ENCODE measurements at places on chromosomes 2 and 18. TPM values are rescaled to one million over a fixed set of nuclear protein-coding genes. Genes with fewer than 3 reads are reported as not detected.

GRCh38 chr2:217398860-217399259 lies 539.0 kb upstream of the TNP1 start:
- H3K4me3 ChIP-seq: no peak overlapping the region
- H3K36me3 ChIP-seq: no peaks in the 10 kb centered on the region
- H3K27ac ChIP-seq: no peak overlapping the region
- no peaks in the 10 kb centered on the region for H3K27me3 ChIP-seq

GRCh38 chr2:128777196-128778035 lies 458.7 kb upstream of the HS6ST1 start:
- H3K36me3 ChIP-seq: no peaks in the 10 kb centered on the region
- no peaks in the 10 kb centered on the region for H3K4me1 ChIP-seq
- no peak for DNase-seq
- H3K27ac ChIP-seq: no peak overlapping the region

DNA sequence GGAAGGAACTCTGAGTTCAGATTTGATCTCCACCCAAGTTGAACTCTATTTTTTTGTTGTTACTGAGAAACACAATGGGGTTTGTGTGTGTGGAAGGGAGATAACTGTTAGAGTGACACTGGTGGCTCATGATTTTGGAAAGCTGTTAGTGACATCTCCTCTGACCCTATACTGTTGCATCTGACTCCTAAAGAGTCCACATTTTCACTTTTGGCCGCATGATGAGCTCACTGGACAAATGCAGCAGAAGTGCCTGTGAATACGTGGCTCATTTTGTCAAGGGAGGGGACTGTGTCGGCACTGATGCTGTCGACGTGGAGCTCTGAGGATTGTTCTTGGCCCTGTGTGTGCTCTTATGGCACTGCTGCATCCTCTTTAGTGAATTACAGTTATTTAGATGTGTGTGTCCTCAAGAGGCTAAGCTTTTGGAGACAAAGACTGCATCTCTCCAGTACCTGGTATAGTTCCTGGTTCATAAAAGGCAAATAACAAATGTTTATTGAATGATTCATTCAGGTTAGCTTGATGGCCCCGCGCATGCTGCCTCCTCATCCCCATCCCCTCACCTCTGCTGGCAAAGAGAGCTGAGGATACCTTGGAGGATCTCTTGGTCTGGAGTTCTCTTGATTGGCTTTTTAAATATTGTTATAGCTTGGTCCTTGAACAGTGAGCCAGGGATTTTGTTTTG lies 135.4 kb downstream of the PHLPP1 start:
- no peaks in the 10 kb centered on the region for H3K4me1 ChIP-seq
- no peak for DNase-seq
- H3K27me3 ChIP-seq: no peaks in the 10 kb centered on the region
- no peak overlapping the region for H3K4me3 ChIP-seq

DPYSL5 gene
- total RNA-seq: not detected

CD8A gene
- 2.8 TPM for total RNA-seq

GLB1L gene
- 18.1 TPM for total RNA-seq

- H3K4me3 ChIP-seq: no peak overlapping the region
- no peaks in the 10 kb centered on the region for H3K36me3 ChIP-seq
- H3K27ac ChIP-seq: no peak overlapping the region
- DNase-seq: no peak
- peaks cover 5% of the 10 kb centered on the region for H3K4me1 ChIP-seq
Measured at GRCh38 chr2:86396291-86396785, 44.8 kb upstream of the KDM3A start.

DNA sequence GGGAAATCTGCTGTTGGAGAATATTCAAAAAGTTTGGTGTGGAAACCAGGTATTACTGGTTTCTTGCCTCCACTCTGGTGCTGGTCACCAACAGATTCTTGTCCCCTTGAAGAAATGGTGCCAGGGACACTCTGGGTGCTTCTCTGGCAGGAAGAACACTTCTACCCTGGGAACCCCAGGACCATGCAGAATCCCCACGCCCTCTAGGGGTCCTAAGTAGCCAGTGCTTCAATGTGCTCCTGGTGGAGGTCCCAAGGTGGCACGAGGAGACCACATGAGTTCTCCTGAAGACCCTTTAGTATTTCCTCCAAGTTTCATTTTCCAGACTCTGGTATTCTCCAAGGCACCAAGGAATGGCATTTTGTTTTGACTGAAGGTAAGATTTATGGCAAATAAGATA lies 380.6 kb downstream of the TSN start:
- H3K27ac ChIP-seq: no peak overlapping the region
- peak; percentile 12 for DNase-seq
- H3K36me3 ChIP-seq: no peaks in the 10 kb centered on the region
- no peaks in the 10 kb centered on the region for H3K27me3 ChIP-seq
- H3K4me1 ChIP-seq: no peaks in the 10 kb centered on the region

GRCh38 chr2:207032490-207032889 lies 93.2 kb downstream of the CPO start:
- H3K27ac ChIP-seq: no peak overlapping the region
- no peaks in the 10 kb centered on the region for H3K27me3 ChIP-seq
- H3K4me3 ChIP-seq: no peak overlapping the region
- no peak for DNase-seq
- H3K36me3 ChIP-seq: no peaks in the 10 kb centered on the region

GRCh38 chr2:176035013-176035691 lies 33.1 kb upstream of the LNPK start:
- no peak overlapping the region for H3K4me3 ChIP-seq
- DNase-seq: no peak
- no peaks in the 10 kb centered on the region for H3K4me1 ChIP-seq

GRCh38 chr2:147521936-147522335 lies 322.9 kb upstream of the ACVR2A start:
- H3K27ac ChIP-seq: no peak overlapping the region
- H3K4me3 ChIP-seq: no peak overlapping the region
- peaks cover 3% of the 10 kb centered on the region for H3K4me1 ChIP-seq
- H3K36me3 ChIP-seq: no peaks in the 10 kb centered on the region

- peaks cover 2% of the 10 kb centered on the region for H3K4me1 ChIP-seq
- no peak overlapping the region for H3K27ac ChIP-seq
- peaks cover 5% of the 10 kb centered on the region for H3K36me3 ChIP-seq
Measured at GRCh38 chr2:201363857-201364560, 6.9 kb upstream of the FLACC1 start.

DNA sequence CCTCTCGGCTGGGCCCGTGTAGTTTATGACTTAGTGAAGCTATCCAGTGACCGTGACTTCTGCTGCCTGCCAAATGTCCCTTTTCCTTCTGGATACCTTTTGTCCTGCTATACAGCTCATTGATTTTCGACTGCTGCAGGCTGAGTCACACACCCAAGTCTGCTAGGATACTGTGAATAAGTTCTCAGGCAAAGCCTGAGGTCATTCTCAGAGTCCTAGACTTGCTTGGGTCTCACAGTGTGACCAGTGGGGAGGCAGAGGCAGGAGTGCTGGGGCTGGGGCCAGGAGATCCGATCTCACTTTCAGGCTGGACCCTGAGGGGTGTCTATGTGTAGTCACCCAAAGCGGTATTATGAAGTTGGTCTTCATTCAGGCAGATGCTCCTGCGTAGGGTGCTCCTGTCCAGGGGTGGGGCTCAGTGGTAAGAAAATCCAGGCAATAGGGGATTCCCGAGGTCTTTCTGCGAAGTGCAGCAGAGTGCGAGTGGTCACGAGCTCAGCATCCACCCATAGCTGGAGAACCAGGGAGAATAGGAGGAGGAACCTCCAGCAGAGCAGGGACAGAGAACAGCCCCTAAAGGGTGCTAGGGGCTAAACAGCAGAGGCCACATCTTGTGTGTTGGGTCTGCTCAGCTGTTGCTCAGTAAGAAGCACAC lies 268.6 kb upstream of the NCKAP5 start:
- no peaks in the 10 kb centered on the region for H3K27me3 ChIP-seq
- H3K36me3 ChIP-seq: no peaks in the 10 kb centered on the region
- H3K4me1 ChIP-seq: no peaks in the 10 kb centered on the region
- no peak overlapping the region for H3K4me3 ChIP-seq
- no peak overlapping the region for H3K27ac ChIP-seq

CBLN2 gene
- total RNA-seq: 1.00 TPM

- no peak overlapping the region for H3K27ac ChIP-seq
- H3K4me1 ChIP-seq: no peaks in the 10 kb centered on the region
Measured at GRCh38 chr2:21194858-21195271, 71.1 kb downstream of the TDRD15 start.

AFF3 gene
- 24.3 TPM for total RNA-seq

CAVIN2 gene
- total RNA-seq: 160 TPM

DNA sequence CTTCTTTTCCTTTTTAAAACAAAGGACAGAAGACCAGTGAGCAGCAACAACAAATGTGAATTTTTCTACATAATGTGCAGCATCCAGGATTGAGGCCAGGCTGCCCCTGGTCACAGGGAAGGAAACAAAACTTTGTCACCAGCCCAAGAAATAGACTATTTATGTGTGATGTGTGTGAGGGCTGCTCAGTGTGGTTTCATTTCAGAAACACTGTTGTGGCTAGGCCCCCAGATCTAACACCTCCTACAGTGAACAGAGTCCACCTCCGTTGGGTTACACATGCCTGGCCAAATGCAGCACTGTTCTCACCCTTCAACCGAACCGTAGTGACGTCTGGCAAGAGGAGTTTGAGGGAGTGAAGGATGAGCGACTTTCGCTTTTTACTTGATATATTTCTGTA lies 146.3 kb upstream of the RIOK3 start:
- H3K36me3 ChIP-seq: no peaks in the 10 kb centered on the region
- H3K27ac ChIP-seq: no peak overlapping the region
- H3K4me1 ChIP-seq: peaks cover under 1% of the 10 kb centered on the region
- H3K27me3 ChIP-seq: no peaks in the 10 kb centered on the region

DNA sequence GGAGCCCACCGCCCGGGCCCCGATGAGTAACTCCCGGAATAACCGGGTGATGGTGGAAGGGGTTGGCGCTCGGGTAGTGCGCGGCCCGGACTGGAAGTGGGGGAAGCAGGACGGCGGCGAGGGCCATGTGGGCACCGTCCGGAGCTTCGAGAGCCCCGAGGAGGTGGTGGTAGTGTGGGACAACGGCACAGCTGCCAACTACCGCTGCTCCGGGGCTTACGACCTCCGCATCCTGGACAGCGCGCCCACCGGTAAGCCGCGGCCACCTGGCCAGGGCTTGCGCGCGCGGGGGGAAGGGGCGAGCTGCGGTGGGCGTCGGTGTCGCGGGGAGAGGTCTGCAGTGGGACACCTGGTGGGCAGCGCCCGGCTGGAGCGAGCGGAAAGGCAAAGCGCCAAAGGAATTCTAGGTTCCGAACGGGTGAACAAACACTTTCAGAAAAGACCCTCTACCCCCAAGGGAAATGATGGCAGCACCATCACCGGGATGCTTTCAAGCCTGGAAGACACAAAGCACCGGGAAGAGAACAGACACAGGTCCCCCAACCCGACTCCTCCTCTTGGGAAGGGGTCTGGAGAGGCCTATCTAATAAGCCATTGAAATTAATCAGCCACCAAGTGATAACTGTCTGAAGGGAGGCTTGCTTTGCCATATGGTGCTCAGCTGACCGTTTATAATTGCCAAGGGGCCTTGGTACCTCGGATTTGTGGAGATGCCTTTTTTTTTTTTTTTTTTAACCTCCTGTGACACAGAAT lies 1.1 kb downstream of the MIB1 start:
- peak; percentile 49 for DNase-seq
- peak overlapping the region; percentile 99 for H3K27ac ChIP-seq
- no peaks in the 10 kb centered on the region for H3K27me3 ChIP-seq
- no peaks in the 10 kb centered on the region for H3K36me3 ChIP-seq
- peaks cover 25% of the 10 kb centered on the region for H3K4me1 ChIP-seq

GRCh38 chr2:120749506-120750431 lies 14.1 kb downstream of the GLI2 start:
- no peak for DNase-seq
- no peaks in the 10 kb centered on the region for H3K4me1 ChIP-seq
- H3K4me3 ChIP-seq: no peak overlapping the region
- H3K36me3 ChIP-seq: no peaks in the 10 kb centered on the region
- H3K27me3 ChIP-seq: no peaks in the 10 kb centered on the region

DNA sequence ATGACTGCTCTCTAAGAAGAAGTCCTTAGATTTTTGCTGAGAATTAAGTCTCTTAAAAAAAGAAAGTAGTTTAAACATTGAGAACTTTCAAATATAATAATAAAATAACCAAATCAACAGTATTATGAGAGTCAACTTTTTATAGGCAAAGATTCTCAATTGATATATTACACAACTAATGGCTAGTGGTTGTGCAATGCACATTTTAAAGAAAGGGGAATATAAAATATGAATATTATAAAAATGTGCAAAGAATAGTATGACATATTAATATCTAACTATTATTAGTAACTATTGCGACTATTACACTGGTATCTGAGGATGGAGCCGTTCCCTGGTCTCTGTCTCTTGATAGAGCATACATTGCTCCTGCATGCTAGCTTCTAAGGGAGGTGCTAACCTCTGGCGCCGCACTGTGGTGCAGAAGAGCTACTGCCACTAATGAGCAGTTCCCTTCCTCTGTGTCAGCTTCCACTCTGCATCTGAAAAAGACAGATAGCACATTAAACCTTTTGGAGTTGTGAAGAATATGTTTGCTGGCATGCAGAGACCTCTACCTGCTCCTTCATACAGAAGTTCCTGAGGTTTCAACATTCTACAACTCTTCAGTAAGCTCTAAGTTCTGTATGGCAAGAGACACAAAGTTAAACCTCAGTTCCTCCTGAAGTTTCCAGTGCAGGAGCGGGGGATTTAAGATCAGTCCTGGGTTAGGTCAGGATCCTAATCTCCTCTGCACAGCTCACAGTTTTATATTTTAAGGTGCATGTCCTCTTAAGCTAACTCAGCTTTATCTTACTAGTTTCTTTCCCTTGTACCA lies 3.5 kb upstream of the SLC9A2 start:
- H3K27me3 ChIP-seq: no peaks in the 10 kb centered on the region
- H3K36me3 ChIP-seq: no peaks in the 10 kb centered on the region
- H3K27ac ChIP-seq: no peak overlapping the region
- H3K4me3 ChIP-seq: no peak overlapping the region

CNDP1 gene
- total RNA-seq: not detected

- no peak for DNase-seq
- H3K4me1 ChIP-seq: no peaks in the 10 kb centered on the region
- no peaks in the 10 kb centered on the region for H3K27me3 ChIP-seq
- H3K4me3 ChIP-seq: no peak overlapping the region
- no peak overlapping the region for H3K27ac ChIP-seq
Measured at GRCh38 chr2:36878429-36878828, 87.9 kb downstream of the STRN start.

- no peak for DNase-seq
- peaks cover 16% of the 10 kb centered on the region for H3K4me1 ChIP-seq
- no peak overlapping the region for H3K4me3 ChIP-seq
Measured at GRCh38 chr2:26484579-26484978, 6.7 kb upstream of the OTOF start.

UGT1A8 gene
- total RNA-seq: 0.26 TPM

GRCh38 chr2:135525786-135526185 lies 5.2 kb downstream of the ZRANB3 start:
- no peak overlapping the region for H3K27ac ChIP-seq
- DNase-seq: no peak
- H3K4me3 ChIP-seq: no peak overlapping the region

OLA1 gene
- 49.8 TPM for total RNA-seq

PRSS56 gene
- total RNA-seq: not detected

REG1B gene
- 4.0 TPM for total RNA-seq
